ENCODE measurements at places on chromosomes 4 and X.

DNA sequence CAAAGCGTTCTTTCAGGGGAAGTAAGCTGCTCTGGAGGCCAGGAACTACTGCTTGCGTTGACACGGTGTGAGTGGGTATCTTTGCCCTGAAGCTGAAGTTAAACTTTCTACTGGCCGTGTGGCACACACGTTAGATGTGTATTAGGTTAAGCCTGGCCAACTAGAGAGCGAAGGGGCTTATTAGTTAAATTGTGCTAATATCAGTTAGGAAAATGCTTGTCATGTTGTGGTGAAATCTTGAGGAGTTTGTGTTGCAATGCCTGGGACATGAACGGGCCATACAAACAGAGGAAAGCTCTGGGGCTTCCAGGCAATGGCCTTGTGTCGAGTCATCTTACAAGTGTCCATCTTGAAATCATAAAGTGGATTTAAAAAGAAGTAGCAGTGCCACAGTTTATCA, 62.6 kb downstream of the NSUN7 start:
- no peak for DNase-seq

- no peak for DNase-seq
These were observed 192.2 kb downstream of the KCTD8 start for GRCh38 chr4:44256414-44256813.

DNA sequence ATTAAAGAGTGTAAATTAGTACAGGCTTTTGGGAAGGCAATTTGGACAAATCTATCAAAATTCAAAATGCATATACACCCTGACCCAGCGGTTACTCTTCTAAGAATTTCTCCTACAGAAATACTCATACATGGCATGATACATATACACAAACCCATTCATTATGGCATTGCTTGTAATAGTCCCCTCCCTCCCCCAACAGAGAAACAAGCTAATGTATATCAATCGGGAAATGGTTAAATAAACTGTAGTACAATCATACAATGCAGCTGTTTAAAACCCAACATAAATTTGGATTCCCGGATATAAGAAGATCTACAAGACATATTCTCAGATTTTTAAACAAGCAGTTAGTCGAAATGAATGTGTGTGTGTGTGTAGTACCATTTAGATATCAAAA, 808 bp downstream of the HUWE1 start:
- no peak for DNase-seq

GRCh38 chr4:127622921-127623796, 9.6 kb upstream of the INTU start:
- no peak for DNase-seq

- no peak for DNase-seq
These were observed 26.7 kb downstream of the DTHD1 start for GRCh38 chr4:36308150-36308549.

GRCh38 chrX:24398766-24399165, 38.3 kb downstream of the SUPT20HL1 start:
- no peak for DNase-seq

- no peak for DNase-seq
These were observed 461.2 kb upstream of the PCDH7 start for GRCh38 chr4:30258949-30259348.

DNA sequence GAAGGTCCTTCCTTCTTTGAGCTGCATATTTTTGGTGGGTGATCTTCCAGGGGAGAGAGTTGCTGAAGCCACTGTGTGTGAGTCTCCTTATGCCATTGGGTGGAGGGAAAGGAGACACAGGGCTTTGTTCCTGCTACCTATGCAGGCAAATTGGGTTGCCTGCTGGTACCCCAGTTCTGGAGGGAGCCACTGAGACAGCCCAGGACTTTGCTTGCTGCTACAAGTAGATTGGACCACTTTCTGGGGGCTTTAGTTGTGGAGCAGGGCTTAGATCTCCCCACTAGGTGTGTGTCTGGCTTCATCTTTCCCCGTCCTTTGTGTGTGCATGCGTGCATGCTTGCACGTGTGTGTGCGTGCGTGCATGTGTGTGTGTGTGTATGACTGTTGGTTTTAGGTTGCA, 10.0 kb downstream of the CITED1 start:
- no peak for DNase-seq

DNA sequence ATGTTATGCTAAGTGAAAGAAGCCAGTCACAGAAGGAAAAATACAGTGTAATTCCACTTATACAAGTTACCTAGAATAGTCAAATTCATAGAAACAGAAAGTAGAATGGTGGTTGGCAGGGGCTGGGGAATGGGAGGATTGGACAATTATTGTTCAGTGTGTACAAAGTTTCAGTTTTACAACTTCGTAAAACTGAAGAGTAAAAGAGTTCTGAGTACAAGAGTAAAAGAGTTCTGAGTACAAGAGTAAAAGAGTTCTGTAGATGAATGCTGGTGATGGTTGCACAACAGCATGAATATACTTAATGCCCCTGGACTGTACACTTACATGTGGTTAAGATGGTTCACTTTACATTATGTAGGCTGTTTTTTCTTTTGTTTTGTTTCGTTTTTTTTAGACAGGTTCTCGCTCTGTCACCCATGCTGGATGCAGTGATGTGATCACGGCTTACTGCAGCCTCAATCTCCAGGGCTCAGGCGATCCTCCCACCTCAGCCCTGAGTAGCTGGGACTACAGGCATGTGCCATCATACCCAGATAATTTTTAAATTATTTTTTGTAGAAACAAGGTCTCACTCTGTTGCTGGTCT, 230.9 kb downstream of the SOWAHB start:
- no peak for DNase-seq

- DNase-seq: no peak
These were observed 130.0 kb upstream of the MAP9 start for GRCh38 chr4:155506745-155507144.

DNA sequence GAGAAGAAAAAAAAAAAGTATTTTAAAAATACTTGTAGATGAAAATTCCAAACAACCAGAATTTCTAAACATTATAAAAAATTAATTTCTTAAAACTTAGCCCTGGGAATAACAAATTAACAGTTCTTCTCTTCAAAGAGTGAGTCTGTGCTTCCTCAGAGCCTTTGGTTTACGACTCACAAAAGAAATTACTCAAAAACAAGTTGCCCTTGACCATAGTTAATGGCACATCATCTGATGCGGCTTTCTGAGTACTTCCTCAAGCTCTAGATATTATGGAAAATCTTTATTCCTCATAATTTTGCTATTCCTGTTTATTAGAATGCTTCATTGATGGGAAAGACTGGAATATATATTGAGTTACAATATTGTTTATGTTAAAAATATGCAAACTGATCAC, 23.7 kb downstream of the TAPT1 start:
- DNase-seq: no peak

DNA sequence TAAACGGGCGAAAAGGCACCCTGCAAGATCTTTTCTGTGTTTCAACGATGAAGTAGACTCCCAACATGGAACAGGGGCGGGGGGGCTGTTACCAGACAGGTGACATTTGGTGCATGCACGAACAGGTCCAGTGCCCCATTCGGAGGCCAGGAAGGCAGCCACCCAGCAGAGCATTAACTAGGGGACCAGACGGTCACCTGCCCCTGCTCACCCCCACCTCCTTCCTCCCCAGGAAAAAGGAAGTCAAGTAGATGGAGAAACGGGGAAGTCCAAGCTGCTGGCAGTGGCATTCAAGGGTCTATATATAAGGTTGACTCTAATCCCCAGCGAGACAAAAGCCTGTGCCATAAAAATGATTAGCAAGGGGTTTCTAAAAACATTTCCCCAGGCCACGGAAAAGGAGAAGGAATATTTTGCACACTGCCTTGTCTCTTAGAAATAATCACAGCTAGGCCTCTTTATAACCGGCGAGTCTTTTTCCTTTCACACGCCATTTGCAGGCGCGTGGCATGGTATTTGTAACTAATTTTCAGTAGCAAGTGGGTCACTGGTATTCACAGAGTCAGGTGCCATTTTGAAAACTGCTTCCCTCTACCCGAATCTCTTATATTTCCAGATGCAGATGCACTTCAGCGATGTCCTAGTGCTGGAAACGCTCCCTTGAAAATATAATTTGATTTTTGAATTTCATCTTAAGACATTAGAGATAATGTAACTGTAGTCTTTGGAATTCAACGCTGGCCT, 1.2 kb upstream of the TMSB4X start:
- DNase-seq: no peak

DNA sequence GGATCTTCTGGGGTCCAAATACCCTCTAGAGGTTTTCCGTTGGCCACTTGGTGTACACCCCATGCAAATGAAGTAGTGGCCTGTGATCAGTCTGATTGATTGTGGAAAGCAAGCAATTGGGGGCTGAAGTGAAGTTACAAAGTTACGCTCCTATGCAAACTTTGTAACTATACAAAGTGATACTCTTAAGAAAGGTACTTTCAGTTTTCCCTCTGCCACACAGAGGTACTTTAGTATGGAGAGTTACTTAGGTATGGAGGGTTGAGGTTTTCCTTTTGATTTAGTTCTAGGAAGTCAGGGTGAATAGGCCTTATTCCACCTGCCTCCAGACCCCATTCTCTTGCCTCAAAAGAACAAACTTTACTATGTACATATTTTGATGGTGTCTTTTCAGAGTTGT, 28.7 kb downstream of the STAG2 start:
- no peak for DNase-seq

DNA sequence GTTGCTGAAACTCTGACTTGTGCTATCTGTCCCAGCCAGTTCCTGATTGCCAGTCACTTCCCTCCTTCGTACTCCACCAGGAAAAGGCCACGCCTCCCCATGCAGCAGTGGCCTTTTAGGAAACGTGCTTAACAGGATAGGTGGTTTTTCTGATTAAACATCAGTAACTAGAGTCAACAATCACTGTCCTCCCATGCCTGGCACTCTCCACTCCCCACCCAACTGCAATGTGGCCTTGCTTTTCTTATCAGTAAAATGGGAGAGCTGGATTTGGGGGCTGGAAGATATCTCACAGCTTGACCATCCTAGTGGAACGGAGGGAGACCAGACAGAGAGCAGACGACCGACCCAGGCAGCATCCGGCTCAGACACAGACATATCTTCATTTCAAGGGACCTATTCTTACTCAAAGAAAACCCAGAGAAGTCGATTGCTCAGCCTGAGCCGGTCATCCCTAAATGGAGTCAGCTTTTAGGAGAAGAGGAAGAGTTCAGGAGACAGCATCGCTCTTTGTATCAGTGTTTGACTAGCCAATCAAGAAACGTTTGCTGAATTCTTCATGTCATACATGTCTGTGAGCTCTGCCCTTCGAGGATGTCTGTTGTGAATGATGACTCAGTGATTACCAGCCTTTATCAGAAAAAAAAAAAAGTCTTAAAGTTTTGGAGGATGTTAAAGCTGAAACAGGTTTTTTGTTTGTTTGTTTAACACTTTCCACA, 12.7 kb upstream of the UBA6 start:
- DNase-seq: no peak

DNA sequence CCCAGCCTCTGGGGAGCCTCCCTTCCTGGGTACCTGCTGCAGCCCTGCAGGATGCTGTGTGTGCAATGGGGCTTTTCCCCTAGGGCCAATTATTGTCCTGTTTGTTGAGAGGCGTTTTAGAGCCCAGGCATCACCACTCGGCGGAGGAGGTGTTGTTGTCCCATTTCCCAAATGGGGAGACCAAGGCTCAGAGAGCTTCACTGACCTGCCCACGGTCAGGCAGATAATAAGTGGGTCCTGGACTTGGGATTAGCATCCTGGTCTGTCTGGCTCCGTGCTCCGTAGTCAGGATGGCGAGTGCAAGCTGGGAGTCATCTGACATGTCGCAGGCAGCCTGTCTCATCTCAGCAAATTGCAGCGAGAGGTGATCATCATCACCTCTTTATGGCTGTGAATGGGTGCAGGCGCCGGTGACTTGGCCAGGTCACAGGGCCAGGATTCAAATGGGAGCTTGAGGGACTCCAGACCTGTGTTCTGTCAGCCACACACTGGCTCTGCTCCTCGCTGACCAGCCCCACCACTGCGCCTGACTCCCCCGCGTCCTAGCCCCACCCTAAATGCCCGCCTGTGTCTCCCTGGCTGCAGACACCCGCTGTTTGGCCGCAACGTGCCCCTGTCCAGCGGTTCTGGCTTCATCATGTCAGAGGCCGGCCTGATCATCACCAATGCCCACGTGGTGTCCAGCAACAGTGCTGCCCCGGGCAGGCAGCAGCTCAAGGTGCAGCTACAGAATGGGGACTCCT, 16.6 kb downstream of the HTRA3 start:
- DNase-seq: no peak

GRCh38 chr4:164731827-164732474, 22.0 kb upstream of the SMIM31 start:
- DNase-seq: no peak

DNA sequence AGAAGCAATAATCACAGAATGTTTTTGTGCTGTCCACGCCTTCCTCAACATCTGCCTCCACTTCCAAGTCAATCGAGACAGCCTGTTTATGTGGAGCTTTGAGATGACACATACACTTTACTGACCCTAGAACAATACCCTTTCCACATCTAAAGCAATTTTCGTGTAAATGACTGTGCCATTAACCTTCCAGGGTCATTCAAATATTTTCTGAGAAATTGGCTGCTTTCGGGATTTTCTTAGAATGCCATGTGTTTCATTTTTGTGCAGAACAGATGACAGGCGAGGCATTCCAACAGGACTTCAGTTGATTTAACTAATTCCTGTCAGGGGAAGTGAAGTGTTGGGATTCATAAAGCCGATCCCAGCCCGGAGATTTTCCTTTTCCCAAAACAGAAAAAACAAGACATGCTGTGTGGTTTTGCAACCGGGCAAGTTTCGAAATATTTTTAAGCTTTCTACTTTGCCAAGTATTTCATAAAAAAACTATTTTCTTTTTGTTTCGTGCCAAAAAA, 73.9 kb downstream of the SORBS2 start:
- DNase-seq: no peak

GRCh38 chr4:11497212-11497806, 68.6 kb upstream of the HS3ST1 start:
- DNase-seq: no peak

GRCh38 chrX:24799078-24799477, 105.4 kb downstream of the POLA1 start:
- DNase-seq: no peak

DNA sequence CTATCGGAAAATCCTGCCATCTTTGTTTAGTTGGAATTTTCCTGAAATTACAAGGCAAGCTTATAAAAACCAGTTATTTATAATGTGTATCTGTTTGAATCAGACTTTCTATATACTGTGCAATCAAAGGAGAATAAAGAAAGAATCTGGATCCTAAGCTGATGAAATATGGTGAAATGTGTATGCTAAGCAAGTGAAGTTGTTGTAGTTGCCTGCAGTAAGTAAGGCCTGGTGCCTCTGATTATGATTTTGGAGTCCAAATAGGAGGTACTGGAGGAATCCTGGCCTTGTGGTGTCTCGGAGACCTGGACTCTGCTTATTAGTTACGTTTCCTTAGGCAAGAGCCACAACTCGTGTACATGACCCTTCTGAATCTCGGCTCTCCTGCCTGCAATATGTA, 13.1 kb upstream of the FREM3 start:
- DNase-seq: no peak

DNA sequence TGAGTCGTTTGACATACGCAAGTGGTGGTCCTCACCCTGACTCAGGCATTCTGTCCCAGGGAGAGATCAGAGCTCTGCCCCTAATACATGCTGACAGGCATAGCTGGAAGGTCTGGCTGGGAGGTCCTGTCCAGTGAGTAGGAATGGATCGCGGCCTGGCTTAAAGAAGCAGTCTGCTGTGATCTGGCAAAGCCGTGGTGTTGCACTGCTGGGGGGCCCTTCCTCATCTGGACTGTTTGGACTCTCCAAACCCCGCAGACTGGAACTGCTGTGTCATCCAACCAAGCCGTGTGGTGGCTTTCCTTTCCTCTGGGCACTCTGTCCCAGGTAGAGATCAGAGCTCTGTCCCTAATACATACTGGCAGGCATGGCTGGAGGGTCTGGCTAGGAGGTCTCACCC, 64.3 kb upstream of the MAGEB16 start:
- no peak for DNase-seq

GRCh38 chrX:74510401-74510800, 89.1 kb downstream of the SLC16A2 start:
- DNase-seq: no peak

- DNase-seq: no peak
These were observed 122.7 kb upstream of the STS start for GRCh38 chrX:7024850-7025249.

All from activated gamma-delta T cell (primary cell).